ENCODE measurements at places on chromosomes 13 and 19.

GRCh38 chr13:41835871-41836270 lies 125.0 kb downstream of the VWA8 start:
- no peak for DNase-seq

DNA sequence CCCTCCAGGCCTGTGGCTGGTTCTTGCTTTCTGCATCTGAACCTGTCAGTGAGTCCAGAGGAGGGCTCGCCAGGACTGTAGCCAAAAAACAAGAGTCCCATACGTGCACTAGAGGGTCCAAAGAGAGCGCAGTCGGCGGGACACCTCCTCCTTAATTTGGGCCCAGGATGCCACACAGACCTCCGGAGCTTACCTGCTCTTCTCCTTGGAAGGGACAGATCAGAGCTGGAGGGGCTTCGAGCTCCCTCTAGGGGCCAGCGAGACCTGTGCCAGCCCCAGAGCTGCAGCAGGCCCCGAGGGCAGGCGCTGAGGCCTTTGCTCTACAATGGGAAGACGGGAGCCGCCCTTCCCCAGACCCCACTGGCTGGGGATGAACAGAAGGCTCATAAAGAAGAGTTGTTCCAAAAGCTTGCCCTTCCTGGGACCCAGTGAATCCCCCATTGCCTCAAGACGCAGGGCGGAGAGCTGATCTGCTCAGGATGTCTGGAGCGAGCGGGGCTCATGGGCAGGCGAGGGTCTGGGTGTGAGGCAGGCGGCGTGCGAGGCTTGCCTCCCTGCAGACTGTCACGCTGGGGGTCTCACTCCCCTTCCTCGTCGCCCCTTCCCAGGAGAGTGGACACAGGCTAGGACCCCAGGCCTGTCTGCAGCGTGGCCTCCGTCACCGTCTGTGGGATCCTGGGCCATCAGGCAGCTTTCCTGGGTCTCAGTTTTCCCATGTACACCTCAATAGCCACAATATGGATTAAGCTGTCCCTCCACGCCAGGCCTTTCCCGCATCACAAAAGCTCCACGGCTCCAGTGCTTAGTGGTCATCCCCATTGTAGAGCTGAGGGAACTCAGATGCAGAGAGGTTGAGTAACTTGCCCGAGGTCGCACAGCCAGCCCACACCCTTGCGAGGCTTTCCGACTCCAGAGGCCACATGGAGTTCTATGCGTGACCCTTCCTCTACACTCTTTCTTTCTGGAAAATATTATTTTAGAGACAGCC lies 46.9 kb upstream of the VSTM2B start:
- DNase-seq, result no peak

- DNase-seq, result no peak
Measured at GRCh38 chr13:44072536-44072935, 192.8 kb downstream of the LACC1 start.

DNA sequence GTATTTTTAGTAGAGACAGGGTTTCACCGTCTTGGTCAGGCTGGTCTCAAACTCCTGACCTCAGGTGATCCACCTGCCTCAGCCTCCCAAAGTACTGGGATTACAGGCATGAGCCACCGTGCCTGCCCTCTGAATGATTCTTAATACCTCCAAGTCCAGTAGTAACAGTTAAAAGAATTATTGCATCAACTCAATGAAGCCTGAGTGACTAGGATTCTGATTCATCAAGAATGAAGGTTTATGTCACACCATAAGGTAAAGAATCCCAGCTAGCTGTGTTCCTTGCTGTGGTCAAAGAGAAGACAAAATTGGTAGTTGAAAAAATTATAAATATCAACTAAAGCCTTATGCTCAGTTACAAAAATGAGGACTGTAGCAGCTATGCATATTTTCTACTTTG lies 81.2 kb upstream of the ABCC4 start:
- DNase-seq, result no peak

DNA sequence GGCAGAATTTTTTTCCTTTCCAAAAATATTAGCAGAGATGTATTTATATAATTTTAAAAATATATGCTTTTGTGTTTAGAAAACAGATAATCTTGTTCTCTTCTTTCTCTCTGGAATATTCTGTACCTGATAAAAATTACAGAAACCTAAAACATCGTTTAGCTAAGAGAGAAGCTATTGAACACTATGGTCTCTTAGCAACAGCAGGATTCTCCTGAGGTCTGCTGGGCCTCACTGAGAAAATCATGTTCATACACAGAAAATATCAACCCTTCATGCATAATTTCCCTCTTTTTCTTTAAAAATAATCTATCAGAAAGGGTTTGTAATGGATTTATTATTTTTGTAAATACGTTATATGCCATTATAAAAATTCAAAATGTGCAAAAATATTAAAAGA lies 242.2 kb downstream of the DCLK1 start:
- DNase-seq, result no peak

- no peak for DNase-seq
Measured at GRCh38 chr13:58935689-58936088, 1228.0 kb downstream of the DIAPH3 start.

DNA sequence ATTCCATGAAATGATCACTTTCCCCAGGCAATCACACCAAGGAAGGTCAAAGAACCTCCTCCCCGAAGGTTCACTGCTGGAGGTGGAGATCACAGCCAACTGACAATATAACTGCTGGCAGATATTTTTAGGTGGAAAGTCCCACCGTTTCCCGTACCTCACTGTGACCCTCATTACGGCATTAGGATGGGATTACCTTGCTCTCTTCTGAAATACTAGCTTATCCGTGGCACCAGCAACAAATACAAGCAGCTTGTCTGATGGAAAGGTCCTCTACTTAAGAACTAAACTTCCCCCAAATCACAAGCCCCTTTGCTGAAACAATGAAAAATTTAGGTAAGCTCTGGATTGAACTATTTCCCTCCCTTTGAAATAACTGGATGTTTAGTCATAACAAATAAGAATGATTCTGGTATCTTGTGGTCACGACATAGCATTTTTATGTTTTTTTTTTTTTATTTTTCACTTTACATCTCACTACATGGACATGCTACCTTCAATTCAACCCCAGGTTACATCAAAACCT lies 178.9 kb downstream of the COL4A1 start:
- DNase-seq, result no peak

DNA sequence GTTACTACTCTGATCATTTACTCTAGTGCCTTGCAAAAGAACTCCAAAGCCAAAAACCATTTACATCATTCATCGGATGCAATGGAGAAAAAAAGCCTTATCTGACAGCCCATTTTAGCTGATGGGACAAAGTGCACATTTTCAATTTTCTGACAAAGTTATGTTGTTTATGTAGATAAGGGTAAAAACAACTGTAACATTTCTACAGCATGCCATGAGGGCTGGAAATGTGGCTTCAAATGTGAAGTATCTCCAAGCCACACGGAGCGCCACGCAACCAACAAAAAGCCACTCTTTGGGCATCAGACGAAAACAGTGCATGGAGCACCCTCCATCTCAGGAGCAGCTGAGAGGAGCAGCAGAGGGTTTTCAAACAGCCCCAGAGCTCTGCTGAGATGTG lies 364.6 kb upstream of the ZNF507 start:
- DNase-seq, result no peak

DNA sequence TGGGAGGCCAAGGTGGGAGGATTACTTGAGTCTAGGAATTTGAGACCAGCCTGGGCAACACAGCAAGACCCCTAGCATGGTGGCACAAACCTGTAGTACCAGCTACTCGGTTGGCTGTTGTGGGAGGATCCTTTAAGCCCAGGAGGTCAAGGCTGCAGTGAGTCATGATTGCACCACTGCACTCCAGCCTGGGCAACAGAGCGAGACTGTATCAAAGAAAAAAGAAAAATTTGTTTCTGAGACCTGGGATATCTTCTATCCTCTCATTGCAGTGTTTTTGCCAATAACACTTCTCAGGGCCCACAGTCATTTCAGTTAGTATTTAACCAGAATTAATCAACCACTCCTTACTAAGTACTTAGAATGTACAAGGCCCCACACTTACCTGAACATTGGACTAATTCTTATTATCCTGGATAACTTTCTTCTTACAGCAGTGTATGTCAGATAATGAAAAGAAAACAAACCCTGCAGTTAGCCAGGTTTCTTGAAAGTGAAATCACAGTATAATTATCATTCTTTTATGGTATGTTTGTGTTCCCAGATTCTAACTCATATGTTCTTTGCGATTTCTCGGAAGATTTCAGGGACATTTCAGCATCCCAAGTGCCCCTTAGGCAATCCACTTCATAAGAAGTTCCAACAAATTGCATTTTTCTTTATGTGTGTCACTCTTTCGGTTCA lies 75.6 kb upstream of the KLF5 start:
- no peak for DNase-seq

DNA sequence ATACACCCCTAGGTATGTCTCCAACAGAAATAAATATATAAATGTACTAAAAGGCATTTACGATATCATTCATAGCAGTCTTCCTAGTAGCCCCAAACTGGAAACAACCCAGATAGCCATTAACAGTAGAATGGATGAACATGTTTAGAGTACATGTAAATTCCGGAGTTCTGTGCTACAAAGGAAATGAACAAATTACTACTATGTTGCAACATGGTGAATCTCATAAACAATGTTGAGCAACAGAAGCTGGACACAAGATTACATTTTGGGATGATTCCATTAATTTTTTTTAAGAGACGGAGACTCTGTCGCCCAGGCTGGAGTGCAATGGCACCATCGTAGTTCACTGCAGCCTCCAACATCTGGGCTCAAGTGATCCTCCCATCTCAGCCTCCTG lies 5.9 kb upstream of the SLC7A10 start:
- DNase-seq, result peak; percentile 69

GRCh38 chr19:21508198-21508597 lies 2.8 kb downstream of the ZNF429 start:
- DNase-seq, result no peak

DNA sequence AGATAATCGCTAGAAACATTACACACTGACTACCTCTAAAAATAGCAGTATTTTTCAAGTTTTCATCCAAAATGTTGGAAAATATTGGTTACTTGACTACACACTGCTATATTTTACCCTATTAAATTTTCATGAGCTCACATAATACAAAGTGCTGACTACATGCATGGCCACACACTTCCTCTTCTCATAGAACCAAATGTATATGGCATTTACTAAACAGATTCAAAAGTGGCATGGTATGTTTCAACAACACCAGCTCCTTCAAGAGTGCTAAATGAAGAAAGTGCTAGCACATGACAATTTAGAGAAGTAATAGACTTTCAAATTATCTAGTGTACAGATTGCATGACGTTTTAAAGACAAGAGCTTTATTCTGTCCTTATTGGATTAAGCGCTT lies 780.4 kb upstream of the SLITRK6 start:
- DNase-seq, result no peak

DNA sequence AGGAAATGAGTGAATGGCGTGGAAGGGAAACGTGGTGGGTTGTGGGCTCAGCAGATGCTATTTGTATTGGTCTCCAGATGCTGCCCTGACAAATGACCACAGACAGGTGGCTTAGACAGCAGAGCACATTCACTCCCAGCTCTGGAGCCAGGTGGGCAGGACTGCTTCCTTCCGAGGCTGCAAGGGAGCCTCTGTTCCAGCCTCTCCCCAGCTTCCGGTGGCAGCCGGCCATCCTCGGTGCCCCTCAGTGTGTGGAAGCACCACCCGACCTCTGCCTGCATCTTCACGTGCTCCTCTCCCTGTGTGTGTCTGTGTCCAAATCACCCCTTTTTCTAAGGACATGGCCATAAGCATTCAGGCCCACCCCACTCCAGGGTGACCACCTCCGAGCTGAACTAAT lies 105.1 kb downstream of the SOX1 start:
- no peak for DNase-seq

DNA sequence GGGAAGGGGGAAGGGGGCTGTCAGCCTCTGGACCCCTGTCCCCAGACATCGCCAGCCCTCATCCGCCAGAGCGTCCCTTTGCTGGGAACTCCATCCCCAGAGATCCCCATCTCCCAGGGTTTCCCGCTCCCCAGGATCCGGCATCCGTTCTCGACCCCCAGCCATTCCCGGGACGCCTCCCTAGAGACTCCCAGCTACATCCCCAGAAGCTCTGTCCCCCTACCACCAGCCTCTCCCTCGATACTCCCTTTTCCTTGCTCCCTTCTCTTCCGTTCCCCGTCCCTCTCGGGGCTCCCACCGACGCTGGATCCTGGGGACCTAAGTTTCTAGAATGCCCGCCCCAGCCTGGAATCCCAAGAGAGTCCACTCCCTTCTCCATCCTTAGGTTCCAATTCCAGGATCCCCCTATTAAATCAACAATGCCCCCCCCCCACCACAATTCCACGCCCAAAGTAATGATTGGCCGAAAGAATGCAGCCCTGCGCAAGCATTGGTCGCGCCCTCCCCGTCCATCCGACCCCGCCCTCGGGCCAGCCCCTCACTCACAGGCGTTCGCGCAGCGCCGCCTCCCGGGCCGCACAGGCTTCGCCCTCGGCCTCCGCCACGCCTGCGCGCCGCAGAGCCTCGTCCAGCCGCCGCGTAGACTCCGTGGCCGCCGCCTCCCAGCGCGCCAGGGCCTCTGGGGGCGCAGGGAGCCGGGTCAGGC lies 3.2 kb downstream of the CCDC194 start:
- DNase-seq, result peak; percentile 89

DNA sequence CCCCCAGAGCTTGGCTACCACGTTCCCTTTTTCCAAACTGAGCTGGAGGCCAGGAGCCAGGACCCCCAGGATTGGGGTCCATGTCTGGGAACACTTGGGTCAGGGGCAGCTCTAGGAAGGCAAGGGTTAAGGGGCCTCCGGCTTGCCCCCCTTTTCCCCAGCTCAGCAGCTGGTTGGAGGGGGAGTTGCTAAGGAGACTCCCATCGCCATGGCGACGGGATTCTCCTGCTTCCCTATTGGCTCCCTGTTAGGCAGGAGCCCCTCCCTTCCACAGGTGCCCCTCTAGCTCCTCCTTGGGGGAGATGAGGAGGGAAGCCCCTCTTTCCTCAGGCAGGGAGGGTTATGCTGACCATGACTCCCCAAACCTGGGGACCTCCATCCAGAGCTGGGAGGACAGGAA lies 33.9 kb downstream of the PDE4A start:
- DNase-seq, result no peak
